Ascending aorta (tissue), 2 donors: ENCODE measurements at places on chromosomes 1 and 21. TPM values are rescaled to one million over a fixed set of nuclear protein-coding genes. Genes with fewer than 3 reads are reported as not detected.

DNA sequence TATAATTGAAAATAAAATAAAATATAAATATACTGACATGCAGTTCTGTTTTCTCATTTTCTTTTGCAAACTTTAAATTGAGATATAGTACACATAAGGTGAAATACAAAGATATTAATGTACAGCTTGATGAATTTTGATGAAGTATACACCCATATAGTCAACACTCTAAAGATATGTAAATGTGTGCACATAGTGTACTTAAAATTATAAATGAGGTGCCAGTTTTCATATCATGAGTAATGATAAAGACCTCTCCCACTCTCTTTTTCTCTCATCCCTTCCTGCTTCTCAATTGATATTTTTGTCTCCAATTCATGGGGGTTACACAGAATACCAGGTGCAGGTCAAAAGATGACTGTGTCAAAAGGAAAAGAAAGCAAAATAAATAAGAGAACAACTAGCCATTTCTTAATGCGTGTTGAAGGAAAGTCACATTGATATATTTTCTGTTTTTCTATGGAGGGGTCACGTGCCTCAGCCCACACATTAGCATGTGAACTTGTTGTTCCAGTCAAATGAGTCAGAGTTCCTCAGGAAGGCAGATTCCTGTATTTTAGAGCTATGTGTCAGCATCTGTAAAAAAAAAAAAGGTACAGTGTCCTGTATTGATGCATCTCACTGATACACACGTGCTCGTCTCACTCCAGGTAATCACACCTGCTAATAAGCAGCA is 64.3 kb upstream of the HOOK1 start:
- no peak overlapping the region for H3K27ac ChIP-seq
- H3K4me3 ChIP-seq, result no peak overlapping the region
- no peaks in the 10 kb centered on the region for H3K27me3 ChIP-seq

GRCh38 chr1:98382586-98382985 is 278.9 kb upstream of the SNX7 start:
- H3K4me3 ChIP-seq, result no peak overlapping the region
- H3K4me1 ChIP-seq, result no peaks in the 10 kb centered on the region
- DNase-seq, result no peak

- no peaks in the 10 kb centered on the region for H3K27me3 ChIP-seq
- peaks cover 33% of the 10 kb centered on the region for H3K36me3 ChIP-seq
- H3K4me3 ChIP-seq, result no peak overlapping the region
- H3K27ac ChIP-seq, result no peak overlapping the region
- H3K4me1 ChIP-seq, result peaks cover 12% of the 10 kb centered on the region
- no peak for DNase-seq
These were observed 4.6 kb downstream of the ATP13A2 start for GRCh38 chr1:17007121-17007520.

GRCh38 chr1:37100310-37100709 is 66.0 kb upstream of the GRIK3 start:
- no peak overlapping the region for H3K27ac ChIP-seq
- H3K4me3 ChIP-seq, result no peak overlapping the region
- no peaks in the 10 kb centered on the region for H3K4me1 ChIP-seq
- DNase-seq, result no peak

WNT9A gene
- 0.96 TPM for total RNA-seq

KRTAP7-1 gene
- total RNA-seq, result not detected

ACKR1 gene
- total RNA-seq, result 642 TPM

- no peaks in the 10 kb centered on the region for H3K4me1 ChIP-seq
- H3K36me3 ChIP-seq, result no peaks in the 10 kb centered on the region
- no peaks in the 10 kb centered on the region for H3K27me3 ChIP-seq
- no peak overlapping the region for H3K27ac ChIP-seq
These were observed 72.3 kb upstream of the CSF3R start for GRCh38 chr1:36555041-36555440.

GRCh38 chr1:194280463-194280862 is 1094.0 kb upstream of the B3GALT2 start:
- no peaks in the 10 kb centered on the region for H3K4me1 ChIP-seq
- no peak overlapping the region for H3K4me3 ChIP-seq
- H3K27me3 ChIP-seq, result no peaks in the 10 kb centered on the region
- no peak for DNase-seq
- H3K27ac ChIP-seq, result no peak overlapping the region
- H3K36me3 ChIP-seq, result no peaks in the 10 kb centered on the region

DNA sequence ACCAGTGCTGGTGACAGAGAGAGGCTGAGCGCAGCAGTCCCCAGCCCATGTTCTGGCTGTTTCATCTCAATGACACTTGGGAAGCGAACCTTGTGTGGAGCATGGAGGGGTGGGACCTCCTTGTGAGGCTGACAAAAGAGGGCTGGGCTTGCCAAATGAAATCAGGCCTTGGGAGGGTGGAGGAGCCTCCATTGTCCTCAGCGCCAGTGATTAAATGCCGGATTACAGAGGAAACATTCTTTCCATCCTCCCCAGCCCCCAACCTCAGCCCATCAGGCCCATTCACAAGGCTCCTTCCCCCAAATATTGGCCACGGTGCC is 63.3 kb upstream of the PAXBP1 start:
- no peak overlapping the region for H3K27ac ChIP-seq
- no peak for DNase-seq
- H3K4me3 ChIP-seq, result no peak overlapping the region
- no peaks in the 10 kb centered on the region for H3K36me3 ChIP-seq
